ENCODE measurements at places on chromosomes 12 and 14.

DNA sequence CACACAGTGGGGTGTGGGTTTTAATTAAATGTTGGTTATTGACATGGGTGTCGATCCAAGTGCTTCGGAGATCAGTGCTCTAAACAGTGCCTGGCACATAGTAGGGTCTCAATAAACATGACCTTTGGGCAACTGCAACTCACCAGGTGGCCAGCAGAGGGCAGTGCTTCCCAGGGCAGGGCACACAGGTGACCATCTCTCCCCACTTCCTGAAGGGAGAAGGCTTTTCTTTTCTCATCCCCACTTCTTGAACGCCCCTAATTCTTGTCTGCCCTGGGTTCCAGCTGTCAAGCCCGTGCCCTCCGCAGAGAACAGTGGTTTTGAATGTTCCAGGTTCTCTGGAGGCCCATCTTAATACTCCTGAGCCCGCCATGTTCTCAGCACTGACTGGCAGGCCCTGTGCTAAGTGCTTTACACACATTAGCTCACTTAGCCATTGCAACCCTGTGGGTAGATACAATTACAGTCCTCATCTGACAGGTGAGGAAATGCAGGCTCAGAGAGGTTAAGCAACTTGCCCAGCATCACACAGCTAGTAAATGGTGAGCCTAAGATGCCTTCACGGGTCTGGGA lies 16.3 kb downstream of the RAPGEF3 start:
- DNase-seq = no peak

DNA sequence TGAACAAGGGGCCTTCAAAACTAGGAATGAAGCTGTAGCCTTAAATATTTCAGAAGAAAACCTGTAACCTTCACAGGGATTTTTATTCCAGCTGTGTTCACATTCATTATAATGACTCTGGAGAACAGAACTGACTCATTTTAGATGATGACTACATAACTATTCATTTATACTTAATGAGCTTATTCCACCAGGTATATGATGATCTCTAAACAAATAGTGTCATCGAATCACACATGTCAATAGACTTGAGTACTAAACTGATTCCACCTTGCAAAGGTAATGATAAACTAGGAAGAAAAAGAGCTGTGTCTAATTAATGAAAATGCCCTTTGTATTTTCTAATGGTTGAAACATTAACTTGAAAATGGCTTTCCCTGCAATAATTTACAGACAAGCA lies 433.2 kb downstream of the PDZRN4 start:
- DNase-seq = no peak

- no peak for DNase-seq
Measured at GRCh38 chr12:54859502-54859901, 5.2 kb downstream of the MUCL1 start.

DNA sequence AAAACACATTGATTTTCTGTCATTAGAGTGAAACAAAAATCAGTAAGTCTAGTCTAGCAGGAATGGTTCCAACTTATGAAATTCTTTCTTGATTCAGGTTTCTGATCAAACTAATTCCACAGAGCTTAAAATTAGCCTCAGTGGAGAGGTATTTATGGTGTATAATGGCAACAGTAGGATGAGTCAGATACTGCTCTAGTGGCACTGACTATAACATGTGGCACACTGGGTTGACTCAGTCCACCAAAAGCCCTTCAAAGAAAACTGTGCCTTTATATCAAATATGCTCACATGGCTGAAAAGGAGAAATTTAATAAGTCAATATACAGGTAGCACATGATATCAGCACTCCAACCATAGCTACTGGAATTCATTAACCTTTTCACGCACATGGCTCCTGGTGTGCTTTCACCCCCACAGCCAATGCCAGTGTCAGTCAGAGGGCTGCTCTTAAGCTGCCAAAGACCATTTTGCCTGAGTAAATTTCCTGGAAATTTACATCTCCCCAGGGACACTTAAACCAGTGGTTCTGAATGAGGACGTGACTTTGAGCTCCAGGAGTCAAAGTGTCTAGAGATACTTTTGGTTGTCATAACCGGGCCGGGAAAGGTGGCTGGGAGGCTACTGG lies 21.7 kb upstream of the CATSPERB start:
- DNase-seq = no peak

DNA sequence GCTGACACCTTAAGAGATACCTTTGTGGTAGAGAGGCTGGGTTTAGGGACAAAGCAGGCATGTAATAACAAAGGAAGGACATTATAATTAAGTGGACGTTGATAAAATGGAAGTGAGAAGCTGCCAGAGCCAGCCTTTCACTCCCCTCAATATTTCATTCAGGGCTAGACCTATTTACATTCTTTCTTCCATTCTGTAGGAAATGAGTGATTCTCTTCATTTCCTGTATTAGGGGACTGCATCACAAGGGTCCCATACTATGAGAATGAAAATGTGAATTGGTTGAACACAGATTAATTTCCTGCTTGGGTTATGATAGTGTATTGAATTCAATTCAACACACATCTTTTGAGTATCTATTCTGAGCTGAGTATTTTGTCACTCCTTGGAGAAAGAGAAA lies 143.0 kb downstream of the OTOGL start:
- DNase-seq = no peak

DNA sequence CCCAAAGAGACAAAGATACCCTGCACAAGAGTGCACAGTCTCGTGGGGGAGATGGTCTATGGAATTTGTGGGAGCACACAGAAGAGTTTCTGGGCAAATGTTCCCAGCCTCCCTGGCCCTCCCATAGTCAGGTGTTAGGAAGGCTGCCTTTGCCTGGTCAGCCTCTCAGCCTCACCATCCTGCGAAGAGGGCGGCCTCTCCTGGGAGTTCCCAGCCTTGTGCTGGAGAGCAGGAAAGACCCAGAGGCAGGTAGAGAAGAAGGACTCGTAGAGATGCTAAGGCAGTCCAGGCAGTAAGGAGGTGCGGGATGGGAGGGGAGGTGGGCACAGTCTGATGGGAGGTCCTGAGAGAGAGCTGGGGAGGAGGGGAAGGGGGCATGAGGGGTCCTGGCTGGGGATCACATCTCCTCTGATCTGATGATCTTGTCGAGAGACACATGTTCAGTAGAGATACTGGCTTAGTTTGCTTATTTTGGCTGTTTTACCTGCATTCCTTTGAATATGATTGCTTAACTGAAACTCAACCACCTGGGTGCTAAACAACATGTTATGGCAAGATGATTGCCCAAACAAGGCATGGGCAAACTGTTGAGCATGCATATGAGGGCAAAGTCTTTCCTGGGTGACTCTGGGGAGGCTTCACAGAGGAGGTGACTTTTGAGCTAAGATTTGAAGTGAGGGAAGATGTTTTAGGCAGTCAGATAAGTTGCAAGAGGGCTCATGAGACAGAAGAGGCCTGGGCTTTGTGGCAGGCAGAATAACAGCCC lies 10.5 kb downstream of the SERPINA6 start:
- DNase-seq = no peak

- DNase-seq = no peak
Measured at GRCh38 chr14:74942608-74943007, 12.8 kb downstream of the PGF start.

GRCh38 chr12:24113701-24114100 lies 164.2 kb upstream of the SOX5 start:
- DNase-seq = no peak

DNA sequence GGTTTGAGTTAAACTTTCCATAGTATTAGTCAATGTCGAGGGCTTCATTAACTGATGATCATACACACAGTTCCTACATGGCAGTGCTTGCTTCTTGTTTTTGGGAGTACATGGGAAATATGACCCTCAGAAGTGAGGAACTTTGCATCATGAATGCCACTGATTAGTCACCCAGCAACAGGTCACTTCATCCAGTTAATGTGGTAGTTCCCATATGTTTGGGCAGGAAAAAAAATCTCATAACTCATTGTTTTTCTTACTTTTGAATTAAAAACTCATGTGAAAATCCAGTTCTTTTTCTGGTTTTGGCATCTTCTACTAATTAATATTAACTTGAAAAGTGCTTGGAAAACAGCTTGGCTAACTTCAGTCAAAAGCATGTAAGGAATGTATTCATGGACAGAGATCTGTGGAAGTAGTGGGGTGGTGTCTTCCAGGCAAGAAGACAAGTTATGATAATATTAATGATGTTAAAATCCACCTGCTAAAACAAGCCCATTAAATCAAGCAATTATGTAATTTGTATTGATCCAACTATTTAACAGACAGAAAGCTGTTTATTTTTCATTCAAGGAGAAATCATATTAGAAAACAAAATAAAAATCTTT lies 309.1 kb upstream of the NAV3 start:
- DNase-seq = no peak

DNA sequence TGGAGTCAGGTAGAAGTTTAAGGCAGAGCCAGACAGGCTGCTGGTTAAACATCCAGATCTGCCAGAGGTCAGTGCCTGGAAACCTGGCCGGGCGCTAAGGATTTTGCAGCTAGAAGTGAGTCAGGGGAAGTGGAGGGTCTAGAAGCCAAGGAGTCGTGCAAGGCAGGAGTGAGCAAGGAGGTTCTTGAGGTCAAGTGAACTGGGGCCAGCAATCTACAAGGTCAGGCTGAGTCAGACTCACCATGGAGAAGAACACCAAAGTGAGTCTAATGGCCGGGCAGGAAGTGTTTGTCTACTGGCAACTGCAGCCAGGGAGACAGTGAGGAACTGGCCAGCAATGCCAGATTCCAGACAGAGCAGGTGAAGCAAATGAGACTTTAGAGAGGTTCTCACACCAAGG lies 628.2 kb downstream of the ETNK1 start:
- no peak for DNase-seq

DNA sequence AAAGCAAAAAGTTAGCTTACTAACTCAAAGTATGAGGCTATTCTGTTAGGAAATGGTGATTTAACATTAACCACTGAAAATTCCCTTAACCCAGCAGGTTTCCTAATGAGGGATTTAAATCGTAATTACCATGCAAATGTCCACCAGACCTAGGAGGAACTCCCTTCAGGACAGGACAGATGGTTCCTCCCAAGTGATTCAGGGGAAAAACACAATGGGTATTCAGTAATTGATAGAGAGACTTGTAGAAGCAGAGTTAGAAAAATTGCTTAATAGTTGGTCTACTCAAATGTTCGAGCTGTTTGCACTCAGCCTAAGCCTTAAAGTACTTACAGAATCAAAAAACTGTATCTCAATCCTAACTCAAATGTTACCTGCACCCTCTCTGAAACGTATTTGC lies 21.6 kb downstream of the RERGL start:
- DNase-seq = no peak

DNA sequence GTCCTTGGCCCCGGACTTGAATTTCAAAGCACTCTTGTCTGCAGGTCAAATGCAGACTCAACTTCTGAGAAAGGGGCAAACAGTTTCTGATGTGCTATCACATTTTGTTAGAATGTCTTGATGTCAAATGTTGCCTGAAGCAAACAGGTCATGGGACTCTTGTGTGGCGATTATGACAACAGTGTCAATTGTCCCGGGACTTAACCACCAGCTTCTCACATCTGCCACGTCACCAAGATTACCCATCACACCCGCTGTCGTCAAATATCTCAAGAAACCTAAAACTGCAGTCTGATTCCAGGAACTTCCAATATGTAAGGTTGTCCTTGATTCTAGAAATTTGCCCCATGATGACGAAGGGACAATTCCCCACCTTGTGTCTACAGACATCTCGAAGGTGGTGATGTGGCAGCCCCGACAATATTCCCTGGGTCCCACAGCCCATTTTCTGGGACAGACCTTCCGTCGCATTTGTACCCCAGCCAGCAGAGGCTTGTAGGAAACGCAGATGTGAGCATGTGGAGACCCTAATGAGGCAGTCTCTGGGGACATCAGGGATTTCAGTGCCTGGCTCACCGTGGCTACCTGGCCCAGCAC lies 21.3 kb downstream of the LRTM2 start:
- no peak for DNase-seq

DNA sequence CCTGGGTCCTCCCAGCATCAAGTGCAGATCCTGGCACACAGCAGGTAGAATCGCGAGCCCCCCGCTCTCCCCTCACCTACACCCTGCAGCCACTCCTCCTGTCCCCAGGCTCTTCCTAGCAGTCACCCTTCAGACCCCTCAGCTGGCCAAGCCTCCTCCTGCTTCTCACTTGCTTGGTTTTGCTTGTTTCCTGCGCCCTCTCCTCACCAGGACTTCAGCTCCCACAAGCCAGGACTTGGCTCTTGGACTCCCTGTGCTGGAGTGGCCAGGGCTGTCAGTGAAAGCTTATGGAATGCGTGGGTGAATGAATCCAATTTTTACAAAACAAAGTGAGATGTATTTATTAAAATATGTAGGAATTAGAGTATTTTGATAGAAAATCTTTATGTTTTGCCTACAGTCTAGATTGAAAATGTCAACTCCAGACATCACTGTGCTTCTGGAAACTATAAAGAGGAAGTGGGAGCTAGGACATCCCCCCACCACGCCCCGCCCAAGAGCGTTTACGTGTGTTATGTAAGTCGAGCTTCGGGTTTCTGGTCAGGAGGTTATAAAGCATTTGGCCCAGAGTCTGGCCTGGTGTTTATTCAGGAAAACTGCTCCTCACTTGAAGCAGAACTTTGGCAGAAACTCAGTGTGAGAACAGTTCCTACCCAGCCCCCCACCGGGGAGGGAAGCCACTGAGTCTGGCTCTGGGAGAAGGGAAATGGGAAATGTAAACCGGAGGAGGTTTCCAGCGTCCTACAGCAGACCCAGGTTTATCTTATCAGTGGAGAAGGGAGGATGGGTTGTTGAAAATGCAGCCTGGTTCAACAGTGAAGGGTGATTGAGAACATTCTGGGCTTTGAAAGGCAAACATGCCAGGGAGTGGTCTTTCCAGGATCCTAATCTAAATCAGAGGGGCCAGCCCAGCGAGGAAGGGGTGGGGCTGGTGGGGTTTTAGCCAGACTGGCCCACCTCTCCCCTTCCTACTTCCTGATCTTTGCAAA lies 8.8 kb downstream of the ALDH2 start:
- peak; percentile 83 for DNase-seq
